ENCODE measurements at places on chromosomes 1 and 21.

- no peak for DNase-seq
Measured at GRCh38 chr21:37855647-37856625, 60.3 kb downstream of the KCNJ6 start.

DNA sequence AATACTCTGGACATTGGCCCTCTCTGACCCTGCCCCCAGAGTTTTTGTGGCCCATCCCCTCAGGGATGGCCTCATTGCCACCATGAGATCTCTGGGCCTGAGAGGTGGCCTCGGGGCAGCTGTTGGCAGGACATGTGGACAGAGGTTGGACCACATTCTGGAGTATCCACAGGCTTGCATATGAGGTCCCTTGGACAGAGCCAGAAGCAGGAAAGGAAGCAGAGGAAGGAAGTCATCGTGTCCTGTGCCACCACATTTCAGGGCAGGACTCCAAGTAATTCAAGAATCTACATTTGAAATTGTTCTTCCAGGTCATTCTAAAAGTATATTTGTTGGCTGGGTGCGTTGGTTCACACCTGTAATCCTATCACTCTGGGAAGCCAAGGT lies 95.9 kb upstream of the PPP2R5A start:
- DNase-seq = no peak

DNA sequence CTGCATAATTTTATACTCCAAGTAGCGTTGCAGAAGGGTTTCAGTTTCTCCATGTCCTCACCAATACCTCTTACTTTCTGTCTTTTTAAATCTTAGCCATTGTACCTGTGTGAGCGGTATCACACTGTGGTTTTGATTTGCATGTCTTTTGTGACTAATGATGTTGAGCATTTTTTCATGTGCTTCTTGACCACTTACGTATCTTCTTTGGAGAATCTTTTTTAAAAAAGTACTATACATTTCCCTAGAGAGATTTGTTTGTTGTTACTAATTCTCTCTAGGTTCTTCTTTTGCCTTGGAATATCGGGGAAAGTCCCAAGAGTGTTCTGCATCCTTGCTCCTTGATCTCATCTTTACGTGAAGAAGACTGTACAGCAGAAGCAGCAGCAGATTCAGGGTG lies 81.8 kb upstream of the WARS2 start:
- DNase-seq = no peak

- no peak for DNase-seq
Measured at GRCh38 chr21:44872323-44872648, 1.2 kb downstream of the PTTG1IP start.

DNA sequence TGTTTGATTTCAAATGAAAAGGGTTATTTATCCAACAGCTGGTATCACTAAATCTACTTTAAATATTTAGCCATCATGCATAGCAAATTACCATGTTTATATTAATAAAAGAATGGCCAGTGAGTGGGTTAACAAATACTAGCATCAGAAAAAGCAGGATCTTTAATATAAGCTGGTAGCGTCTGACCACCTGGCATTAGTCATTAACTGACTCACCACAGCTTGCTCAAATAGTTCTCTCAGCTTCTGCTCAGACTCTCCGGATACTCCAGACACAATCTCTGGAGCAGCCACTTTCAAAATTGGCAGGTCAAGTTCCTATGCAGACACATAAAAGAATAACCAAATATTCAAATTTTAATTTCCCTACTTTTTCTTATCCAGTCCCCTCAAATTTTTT lies 29.6 kb downstream of the NVL start:
- DNase-seq = no peak

DNA sequence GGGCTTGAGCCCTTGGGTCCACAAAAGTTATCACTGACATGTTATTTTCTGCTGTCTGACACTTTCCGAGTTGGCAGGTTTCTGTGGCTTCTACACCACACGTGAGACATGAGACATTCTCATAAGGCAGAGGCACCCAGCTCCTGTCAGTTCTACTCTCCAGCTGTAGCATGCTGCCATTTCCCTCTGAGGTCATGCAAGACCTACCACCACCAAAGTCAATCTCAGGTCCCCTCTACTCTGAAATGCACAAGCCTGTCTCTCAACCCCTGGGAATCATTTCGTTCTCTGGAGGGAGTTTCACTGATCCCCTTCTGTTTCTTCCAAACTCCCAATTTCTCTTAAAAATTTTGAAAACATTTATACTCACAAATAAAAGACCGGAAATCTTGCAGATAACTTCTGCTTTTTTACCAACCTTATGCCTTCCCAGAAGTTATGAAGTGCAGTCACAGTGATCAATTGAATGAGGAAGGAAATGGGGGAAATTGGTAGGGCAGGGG lies 39.5 kb upstream of the CR2 start:
- DNase-seq = no peak

DNA sequence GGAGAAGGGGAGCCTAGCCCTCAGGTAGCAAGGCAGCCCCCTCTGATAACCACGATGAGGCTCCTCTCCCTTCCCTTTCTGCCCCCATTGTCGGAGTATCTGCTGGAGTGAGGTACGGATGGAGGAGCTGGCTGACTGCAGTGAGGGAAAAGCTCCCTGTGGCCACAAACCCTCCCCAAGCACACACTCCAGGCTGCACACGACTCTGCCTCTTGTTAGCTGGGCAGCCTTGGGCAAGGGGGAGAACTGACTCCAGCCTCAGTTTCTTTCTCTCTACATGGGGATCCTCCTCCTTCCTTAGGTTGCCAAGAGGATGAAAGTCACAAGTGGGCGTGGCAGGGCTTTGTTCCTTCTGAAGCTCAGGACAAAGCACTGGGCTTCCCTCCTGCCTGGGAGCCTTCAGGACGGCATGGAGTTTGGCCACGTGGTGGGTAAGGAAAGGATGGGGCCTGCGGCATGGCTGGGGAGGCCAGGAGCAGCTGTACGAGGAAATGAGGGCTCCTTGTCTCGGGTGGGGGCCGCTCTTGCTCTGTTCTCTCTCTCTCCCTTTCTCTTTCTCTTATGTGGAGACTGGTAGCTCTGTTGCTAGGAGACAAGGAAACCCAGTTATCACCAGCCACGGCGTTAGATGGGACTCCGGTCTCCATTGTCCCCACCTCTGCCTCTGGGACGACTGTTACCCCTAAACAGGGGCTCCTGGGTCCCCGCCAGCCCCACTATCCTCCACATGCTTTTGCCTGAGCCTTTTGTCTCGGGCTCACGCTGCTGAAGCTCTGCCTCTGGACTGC lies 39.7 kb downstream of the LRP8 start:
- DNase-seq = no peak

DNA sequence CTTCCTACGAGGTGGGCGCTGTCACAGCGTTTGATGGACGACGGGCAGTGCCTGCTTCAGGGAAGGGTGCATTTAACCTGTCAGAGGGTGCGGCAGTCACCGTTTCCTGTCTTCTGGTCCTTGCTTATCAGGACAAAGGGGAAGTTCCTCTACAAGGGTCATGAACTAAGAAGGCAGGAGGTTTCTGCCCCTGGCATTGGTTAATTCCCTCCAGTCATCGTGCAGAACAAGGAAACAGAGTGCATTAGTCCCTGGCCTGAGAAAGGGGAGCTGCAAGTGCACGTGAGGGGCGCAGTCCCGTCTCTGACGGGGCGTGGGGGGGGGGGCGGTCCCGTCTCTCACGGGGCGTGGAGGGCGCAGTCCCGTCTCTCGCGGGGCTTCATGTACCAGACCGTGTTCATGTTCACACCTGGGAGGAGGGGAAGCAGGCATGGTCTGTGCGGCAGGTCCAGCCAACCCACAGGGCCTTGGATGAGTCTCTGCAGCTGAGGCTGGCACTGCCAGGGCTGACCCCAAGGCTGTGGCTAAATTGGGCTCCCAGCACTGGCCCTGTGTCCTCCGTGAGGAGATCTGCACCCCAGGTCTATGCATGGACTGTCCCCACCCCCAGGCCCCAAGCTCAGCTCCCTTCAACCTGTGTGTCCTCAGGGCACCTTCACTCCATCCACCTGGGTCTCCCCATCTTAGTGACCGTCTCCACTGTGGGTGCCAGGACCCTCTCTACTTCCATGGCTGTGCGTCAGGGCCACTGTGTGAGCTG lies 89.2 kb upstream of the COL6A1 start:
- DNase-seq = no peak

- peak; percentile 69 for DNase-seq
Measured at GRCh38 chr1:156492591-156493080, 7.9 kb downstream of the MEF2D start.

DNA sequence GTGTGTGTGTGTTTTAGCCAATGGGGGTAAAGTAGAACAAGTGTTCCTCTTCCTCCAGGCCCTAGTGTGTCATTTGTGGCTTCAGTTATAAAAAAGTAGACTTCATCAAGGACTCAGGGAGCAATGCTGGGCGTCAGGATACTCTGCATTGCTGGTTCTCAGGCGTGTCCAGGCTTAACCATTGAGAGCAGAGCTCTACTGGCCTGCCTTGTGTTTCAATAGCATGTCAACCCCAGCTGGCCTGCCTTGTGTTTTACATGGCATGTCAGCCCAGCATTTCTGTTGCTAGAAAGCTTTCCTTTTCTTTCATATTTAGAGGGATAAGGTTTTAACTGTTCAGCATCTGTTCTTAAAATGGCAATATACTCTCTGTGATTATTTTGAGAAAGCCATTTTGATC lies 117.6 kb upstream of the TMPRSS15 start:
- DNase-seq = no peak

GRCh38 chr1:164723296-164723798 lies 164.4 kb downstream of the PBX1 start:
- DNase-seq = peak; percentile 64

- no peak for DNase-seq
Measured at GRCh38 chr21:14858311-14858710, 206.5 kb downstream of the NRIP1 start.

GRCh38 chr1:217495249-217495648 lies 135.6 kb downstream of the GPATCH2 start:
- DNase-seq = no peak

DNA sequence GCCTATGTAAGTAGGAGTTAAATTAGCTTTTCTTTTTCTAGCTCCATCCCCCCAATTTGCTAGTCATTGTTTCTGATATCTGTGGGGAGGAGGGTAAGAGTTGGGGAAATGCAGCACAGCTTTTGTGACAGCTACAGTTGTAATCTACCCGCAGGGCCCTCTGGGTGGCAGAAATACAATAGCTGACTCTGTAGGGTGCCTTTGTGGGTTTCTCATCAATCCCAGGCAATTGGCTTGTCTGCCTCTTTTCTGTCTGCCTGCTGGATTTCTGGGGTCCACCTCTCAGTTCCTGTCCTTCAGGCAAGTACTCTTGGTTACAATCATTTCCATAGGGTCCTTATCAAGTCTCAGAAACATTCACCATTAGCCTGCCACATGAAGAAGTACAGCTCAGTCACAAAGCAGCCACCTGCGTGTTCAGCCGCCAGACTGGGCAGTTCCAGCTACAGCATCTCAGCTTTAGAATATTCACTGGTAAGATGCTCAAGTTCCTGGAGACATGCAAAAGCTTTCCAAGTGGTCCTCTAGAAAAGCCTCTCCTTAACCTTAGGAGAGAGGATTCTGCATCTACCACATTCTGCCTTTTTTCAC lies 19.2 kb upstream of the SLC44A5 start:
- no peak for DNase-seq

DNA sequence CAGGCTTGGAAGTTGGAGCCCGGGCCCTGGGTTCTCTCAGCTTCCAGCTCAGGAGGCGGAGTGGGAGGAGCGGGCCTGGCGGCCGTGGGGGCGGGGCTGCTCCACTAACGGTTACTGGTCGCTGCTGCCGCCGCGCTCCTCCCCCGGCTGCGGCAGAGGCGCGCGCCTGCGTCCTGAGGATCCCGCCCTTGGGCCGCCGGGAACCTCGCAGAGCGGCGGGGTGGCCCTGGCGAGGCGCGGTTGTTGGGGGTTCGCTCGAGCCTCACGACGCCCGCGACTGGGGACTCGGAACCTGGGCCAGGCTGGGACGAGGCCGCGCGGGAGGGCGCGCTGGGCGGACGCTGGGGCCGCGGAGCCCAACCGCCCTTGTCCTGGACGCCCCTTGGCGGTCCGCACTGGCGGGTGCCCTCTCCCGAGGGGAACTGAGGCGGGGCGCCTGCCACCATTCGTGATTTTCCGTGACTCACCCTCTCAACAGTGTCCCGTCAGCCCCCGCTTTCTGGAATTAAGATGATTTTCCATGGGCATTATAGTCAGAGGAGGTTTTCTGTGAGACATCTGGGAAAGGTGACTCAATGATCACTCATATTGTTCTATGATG lies 34.1 kb downstream of the OR2G3 start:
- peak; percentile 68 for DNase-seq

DNA sequence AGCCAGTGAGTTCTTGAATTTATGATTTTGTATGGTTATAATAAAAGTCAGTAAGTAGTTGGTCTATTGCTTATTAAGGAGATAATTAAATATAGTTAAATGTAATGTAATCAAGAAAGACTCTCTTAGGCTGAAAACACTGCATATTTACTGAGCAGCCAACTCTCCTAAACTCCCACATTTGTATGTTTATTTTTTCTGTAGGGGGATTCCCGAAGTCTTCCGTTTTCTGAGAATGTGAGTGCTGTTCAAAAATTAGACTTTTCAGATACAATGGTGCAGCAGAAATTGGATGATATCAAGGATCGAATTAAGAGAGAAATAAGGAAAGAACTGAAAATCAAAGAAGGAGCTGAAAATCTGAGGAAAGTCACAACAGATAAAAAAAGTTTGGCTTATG lies 56.7 kb downstream of the PKN2 start:
- DNase-seq = no peak

DNA sequence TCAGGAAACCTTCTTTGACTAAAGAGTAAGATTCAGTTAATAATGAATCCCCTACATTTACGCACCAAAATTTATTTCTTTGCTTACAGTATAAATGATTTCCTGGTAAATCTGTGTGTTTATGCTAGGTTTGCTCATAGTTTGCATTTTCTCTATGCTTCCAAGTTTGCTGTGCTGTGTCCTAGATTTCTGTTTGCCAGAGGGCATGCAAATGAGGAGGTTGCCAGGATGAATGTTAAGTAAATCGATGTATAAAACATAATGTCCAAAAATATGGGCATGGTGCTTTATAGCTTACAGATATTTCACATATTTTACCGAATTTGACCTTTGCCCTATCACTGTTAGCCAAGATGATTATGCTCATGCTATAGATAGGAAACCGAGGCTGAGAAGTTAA lies 63.8 kb downstream of the TBX19 start:
- DNase-seq = no peak

GRCh38 chr1:111507411-111508201 lies 4.2 kb upstream of the ADORA3 start:
- DNase-seq = peak; percentile 79

- no peak for DNase-seq
Measured at GRCh38 chr1:234760303-234760723, 150.3 kb upstream of the IRF2BP2 start.

GRCh38 chr1:3070644-3071564 lies 1.9 kb downstream of the PRDM16 start:
- no peak for DNase-seq

DNA sequence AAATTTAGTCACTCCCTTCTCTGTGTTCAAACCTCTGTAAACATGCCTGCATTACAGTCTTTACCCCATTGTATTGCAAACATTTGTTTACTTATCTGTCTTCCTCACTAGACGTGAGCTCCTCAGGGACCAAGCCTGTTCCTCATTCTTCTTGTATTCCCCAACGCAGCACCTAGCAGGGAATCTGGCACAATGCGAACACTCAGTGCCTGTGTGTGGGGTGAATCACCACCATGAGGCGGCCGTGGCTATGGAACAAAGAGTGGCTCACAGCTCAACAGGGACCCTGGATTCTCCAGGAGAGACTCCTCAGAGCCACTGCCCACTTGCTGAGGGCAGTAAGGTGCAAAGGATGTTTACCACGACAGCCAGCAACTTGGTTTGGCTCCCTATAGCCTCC lies 95.9 kb downstream of the DDX20 start:
- DNase-seq = peak; percentile 47

GRCh38 chr1:31428436-31429221 lies 15.6 kb downstream of the SERINC2 start:
- DNase-seq = no peak
